Fibroblast of skin of left quadriceps (primary cell): ENCODE measurements at places on chromosomes 13 and 19.

GRCh38 chr13:111955412-111956065, 111.4 kb upstream of the SOX1 start:
- DNase-seq = no peak

- no peak for DNase-seq
Observed at GRCh38 chr13:48121733-48122132, 26.8 kb upstream of the MED4 start.

- no peak for DNase-seq
Observed at GRCh38 chr13:25494698-25495411, 123.1 kb downstream of the ATP8A2 start.

GRCh38 chr13:77298426-77298825, 28.5 kb downstream of the MYCBP2 start:
- no peak for DNase-seq

GRCh38 chr13:46496086-46496485, 56.9 kb upstream of the LRCH1 start:
- DNase-seq = no peak

GRCh38 chr13:85541476-85541875, 257.7 kb downstream of the SLITRK6 start:
- no peak for DNase-seq

- DNase-seq = no peak
Observed at GRCh38 chr19:3029065-3029923, at the start of gene TLE2. Gene TLE2 (minus strand): TSS chr19:3029280. CDS start chr19:3028904, 376 bp downstream.

GRCh38 chr13:75469047-75469446, 12.9 kb downstream of the TBC1D4 start:
- DNase-seq = no peak

- DNase-seq = peak; percentile 65
Observed at GRCh38 chr19:46878613-46879375, 18.0 kb downstream of the ARHGAP35 start.

DNA sequence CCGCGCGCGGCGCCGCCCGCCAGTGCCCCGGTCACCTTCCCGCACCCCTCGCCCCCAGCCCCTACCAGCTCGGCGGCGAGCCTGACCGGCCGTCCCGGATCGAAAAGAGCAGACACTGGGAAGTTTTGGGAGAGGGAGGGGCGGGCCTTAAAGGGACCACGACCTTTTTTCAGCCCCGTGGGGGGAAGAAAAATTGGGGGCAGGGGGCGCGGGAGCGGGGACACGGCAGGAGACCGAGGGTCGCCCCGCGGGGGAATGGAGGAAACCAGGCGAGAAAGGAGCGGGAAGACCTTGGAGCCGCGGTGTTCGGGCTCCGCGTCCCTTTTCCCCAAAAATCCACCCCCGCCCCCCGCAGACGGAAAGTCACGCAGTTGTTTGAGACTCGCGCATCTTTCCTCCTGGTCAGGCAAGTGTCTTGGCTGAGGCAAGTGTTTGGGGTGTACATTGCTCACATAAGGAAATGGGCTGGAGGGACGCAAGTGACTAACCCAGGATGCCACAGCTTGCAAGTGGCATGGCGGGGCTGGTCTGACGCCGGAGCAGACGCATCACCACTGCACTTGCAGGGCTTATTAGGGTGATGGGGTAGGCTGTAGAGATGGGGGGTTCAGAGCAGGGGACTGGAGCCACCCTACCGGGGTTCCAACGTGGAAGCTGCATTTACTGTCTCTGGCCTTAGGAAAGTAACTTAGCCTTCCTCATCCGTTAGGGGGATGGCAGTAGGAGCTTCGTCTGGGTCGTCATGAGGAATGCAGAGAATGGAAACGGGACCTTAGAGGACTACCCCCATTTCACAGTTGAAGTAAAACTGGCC, 2.7 kb upstream of the HNRNPL start:
- DNase-seq = no peak

- no peak for DNase-seq
Observed at GRCh38 chr13:74040200-74040599, 94.0 kb downstream of the KLF12 start.

DNA sequence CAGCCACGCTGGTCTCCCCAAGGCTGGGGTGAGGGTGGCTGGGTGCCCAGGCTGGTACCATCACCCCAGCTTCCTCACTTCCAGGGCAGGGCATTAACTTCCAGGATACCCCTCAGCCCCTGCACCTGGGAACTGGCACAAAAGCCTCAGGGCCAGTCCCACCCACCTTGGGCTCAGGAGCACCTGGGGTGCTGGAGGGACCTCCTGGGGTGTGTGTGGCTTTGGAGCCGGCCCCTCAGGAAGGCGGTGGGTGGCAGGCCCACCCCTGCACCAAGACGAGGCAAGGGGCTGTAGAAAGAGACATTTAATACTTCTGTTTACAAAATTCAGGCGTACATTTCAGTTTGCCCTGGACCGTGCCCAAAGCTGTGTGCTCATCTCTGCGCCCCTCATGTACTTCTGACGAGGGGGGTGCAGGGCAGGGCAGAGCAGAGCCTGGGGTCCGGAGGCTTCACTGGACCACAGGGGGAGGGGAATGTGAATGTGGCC, 16.8 kb downstream of the MPND start:
- DNase-seq = no peak

- DNase-seq = no peak
Observed at GRCh38 chr19:42540071-42540553, 11.8 kb upstream of the CEACAM1 start.

DNA sequence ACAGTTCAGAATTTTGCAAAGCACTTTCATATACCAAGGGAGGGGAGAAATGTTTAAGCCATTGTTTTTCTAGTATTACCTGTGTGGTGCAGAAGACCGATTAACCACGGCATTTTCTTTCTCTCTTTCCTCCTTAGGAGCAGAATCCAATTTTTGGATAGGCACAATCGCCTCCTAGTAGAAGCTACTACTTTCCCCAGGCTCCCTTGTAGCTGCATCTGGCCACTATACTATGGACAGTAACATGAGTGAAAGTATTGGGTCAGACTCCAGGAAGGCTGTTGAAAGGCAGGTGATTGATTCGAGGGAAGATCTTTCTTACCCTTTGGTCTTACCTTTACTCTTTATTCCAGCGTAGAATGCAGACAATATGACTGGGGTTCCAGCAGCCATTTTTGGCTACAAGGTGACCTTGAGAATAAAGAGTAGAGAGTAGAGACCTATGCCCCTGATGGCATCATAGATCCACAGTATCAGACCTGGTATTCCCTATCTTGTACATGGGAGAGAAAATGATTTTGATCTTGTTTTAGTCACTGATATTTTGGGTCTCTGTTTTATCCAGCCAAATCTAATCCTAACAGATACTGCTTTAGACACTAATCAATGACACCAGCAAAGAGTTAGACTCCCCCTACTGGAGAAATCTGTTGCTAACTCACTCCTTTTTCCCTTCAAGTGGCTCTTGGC, 77.0 kb downstream of the LRRC63 start:
- DNase-seq = peak; percentile 32

DNA sequence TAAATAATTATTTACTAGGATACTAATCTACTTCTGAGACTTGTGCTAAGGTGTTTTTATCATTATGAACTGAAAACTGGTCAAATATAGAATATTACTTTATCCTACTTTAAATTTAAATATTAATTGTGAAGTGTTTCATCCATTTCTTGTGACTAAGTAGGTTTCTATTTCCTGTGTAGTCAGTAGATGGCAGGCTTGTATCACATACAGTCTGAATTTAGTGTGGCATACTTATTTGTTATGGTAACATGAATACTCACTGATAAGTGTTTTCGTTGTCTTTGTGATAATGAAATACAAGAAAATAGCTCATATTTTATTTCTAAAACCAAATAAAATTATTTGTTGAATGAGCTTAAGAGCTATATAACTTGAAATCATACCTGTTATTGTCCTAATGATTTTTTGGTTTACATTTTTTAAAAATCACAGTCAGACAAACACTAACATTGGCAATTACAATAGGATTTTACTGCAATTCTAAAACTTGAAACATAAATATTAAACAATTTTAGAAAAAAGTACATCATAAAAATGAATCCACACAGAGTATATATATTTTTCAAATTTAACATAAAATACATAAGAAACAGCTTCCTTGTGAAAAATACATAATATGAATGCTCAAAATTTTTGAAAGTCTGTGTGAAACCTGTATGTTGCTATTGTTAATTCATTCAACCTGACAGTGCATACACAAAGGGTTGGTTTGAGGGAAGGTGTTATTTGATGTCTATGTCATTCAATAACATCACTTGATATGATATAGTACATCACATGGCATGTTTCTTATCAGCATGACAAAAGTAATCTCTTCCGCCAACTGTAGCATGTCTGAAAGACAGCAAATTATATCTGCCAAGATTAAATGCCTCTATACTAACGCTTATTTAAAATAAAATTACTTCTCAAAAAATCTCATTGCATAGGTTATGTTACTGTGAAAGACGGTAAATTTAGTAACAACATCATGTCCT, 904.8 kb upstream of the PCDH20 start:
- DNase-seq = peak; percentile 14

GRCh38 chr19:30647891-30648720, 275.9 kb downstream of the ZNF536 start:
- no peak for DNase-seq

- DNase-seq = peak; percentile 43
Observed at GRCh38 chr19:5987077-5987818, 9.3 kb upstream of the RANBP3 start.

DNA sequence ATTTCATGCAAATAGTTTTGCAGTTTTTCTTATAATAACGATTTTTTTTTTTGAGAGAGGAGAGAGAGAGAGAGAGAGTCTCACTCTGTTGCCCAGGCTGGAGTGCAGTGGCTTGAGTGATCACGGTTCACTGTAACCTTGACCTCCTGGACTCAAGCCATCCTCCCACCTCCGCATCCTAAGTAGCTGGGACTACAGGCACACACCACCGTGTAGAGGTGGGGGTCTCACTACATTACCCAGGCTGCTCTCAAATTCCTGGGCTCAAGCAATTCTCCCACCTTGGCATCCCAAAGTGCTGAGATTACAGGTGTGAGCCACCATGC, 26.8 kb upstream of the GJB6 start:
- no peak for DNase-seq
